ENCODE measurements at places on chromosomes 2 and 18. TPM values are rescaled to one million over a fixed set of nuclear protein-coding genes. Genes with fewer than 3 reads are reported as not detected.

TLX2 gene
- 0.06 TPM for total RNA-seq

PNO1 gene
- 11.1 TPM for total RNA-seq

RTP5 gene
- not detected for total RNA-seq

CSRNP3 gene
- total RNA-seq, result 3.1 TPM

AQP12A gene
- total RNA-seq, result not detected

NDC80 gene
- total RNA-seq, result 27.5 TPM

EML6 gene
- 0.87 TPM for total RNA-seq

GAREM2 gene
- 0.53 TPM for total RNA-seq

SATB2 gene
- 11.8 TPM for total RNA-seq

RGPD3 gene
- total RNA-seq, result 0.13 TPM

ACKR3 gene
- total RNA-seq, result 6.0 TPM

PCARE gene
- not detected for total RNA-seq

TDRD15 gene
- not detected for total RNA-seq

TMEM169 gene
- 0.40 TPM for total RNA-seq

YES1 gene
- total RNA-seq, result 91.6 TPM

TBR1 gene
- total RNA-seq, result not detected

ARHGAP28 gene
- total RNA-seq, result 5.1 TPM

ABCG8 gene
- total RNA-seq, result not detected

ANKRD30BL gene
- not detected for total RNA-seq

ITGAV gene
- 144 TPM for total RNA-seq

UXS1 gene
- total RNA-seq, result 23.4 TPM
